Nucleus accumbens (tissue), 56 donors: ENCODE measurements at places on chromosomes 2 and 18.

GRCh38 chr2:238802957-238803356 is 44.9 kb upstream of the TWIST2 start:
- DNase-seq: no peak

DNA sequence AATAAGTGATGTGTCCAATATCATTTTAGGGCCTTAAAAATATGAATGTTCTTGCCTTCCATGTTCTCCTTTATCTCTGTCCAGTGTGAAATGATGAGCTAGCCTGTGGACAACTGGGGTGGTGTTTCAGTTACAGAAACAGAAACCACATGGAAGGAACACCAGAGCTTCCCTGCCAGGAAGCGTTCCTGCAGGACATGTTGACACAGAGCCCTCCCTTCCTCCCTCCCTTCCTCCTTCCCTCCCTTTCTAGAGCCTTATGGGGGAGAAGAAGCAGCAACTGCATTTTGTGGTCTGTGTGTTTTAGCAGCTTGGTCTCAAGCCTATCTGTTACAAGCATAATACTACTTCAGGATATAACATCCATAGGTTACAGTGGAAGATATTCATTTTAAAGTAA is 539.7 kb upstream of the NETO1 start:
- DNase-seq: no peak

DNA sequence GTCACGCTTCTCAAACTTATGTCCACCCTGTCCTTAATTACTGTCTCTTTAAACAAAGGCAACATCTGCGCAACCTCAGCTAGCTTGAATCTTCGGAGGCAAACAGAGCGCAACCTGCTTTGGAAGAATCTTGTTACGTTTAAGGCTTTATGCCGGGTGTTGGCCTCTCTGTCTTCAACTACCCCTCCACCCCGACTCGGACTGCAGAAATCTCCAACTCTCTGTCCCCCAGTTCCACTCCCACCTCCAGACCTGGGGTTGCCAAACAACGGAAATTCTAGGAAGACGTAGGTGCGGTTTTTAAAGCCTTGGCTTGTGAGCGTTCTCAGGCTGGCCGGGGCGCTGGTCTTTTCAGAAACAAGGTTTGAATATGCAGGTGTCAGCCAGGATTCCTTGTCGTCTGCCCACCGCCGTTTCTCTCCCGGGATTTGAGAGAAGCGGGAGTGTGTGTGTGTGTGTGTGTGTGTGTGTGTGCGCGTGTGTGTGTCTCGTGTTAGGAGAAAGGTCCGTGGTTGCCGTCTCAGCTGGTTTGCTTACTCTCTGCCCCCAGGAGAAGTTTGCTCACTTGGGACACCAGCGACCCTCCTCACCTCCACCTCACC is 1.1 kb upstream of the ONECUT2 start:
- DNase-seq: no peak

GRCh38 chr18:3594760-3595368 is 144.9 kb downstream of the TGIF1 start:
- DNase-seq: peak; percentile 42

DNA sequence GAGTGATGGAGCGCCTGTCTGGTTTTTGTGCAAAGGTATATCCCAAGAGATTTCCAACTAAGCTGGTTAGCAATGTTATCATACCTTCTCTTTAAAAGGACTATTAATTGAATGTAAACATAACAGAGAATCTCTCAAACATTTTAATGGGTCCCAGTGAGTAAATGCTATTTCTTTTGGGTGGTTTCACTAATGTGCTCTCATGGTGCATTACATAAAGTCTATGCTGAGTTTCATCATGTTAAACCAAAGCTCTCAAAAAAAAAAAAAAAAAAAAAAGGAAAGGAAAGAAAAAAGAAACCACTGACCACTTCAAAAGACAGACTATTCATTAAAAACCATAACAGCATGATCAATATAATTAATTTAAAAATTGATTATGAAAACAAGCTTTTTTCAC is 119.1 kb upstream of the SCN1A start:
- DNase-seq: no peak

DNA sequence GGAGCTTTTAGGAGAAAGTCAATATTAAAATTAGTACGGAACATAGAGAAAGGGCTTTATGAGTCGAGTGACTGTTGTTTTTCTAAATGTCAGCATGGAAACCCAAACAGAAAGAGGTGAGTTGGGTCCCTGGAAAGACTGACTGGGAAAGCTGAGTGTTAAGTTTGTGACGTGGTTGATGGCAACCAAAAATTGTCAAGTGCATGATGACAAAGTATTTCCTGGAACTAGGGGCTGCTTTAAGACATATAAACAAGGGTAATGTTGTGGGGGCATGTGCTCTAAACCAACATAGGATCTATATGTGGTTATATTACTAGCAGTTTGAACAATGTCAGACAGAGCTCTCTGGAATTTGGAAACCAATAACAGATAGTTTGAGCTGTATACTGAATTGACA is 50.9 kb upstream of the GPD2 start:
- DNase-seq: no peak

DNA sequence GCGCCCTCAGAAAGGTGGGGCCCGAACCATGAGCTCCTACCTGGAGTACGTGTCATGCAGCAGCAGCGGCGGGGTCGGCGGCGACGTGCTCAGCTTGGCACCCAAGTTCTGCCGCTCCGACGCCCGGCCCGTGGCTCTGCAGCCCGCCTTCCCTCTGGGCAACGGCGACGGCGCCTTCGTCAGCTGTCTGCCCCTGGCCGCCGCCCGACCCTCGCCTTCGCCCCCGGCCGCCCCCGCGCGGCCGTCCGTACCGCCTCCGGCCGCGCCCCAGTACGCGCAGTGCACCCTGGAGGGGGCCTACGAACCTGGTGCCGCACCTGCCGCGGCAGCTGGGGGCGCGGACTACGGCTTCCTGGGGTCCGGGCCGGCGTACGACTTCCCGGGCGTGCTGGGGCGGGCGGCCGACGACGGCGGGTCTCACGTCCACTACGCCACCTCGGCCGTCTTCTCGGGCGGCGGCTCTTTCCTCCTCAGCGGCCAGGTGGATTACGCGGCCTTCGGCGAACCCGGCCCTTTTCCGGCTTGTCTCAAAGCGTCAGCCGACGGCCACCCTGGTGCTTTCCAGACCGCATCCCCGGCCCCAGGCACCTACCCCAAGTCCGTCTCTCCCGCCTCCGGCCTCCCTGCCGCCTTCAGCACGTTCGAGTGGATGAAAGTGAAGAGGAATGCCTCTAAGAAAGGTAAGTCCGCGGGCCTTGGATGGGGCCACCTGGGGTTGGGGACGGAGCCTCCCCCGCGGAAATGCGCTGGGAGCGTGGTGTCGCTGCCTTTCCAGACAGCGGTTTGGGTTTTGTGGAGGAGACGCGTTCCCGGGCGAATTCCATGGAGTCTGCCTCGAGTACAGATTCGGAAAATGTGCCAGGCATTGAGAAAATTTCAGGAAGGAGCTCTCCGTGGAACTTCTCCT is 559 bp downstream of the HOXD1 start:
- no peak for DNase-seq

DNA sequence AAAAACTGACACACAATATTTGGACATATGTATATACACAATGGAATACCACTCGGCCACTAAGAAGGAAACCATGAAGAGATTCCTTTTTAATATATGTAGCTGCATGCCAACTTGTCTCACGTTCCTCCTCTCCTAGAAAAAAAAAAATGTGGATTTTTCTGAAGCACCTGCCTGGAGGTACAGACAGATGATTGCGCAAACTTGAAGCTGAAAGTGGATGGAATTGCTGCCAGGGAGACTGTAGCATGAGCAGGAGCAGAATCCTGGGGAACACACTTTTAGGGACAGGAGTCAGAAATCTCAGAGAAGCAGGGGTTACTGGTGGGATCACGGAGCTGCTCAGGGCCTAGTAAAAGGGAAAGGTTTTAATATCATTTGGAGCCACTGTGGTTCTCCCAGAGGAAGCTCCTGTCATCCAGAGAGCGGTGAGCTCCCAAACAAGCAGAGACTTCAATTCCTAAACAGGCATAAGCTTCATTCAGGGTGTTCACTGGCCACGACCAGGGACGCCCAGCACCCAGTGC is 640 bp upstream of the SPR start:
- no peak for DNase-seq
